ENCODE measurements at places on chromosomes 5 and 9. TPM values are rescaled to one million over a fixed set of nuclear protein-coding genes. Genes with fewer than 3 reads are reported as not detected.

- no peak for DNase-seq
- no peaks in the 10 kb centered on the region for H3K27me3 ChIP-seq
- H3K27ac ChIP-seq = no peak overlapping the region
- no peaks in the 10 kb centered on the region for H3K36me3 ChIP-seq
- H3K4me1 ChIP-seq = no peaks in the 10 kb centered on the region
Measured at GRCh38 chr9:114154600-114155102, 686 bp upstream of the COL27A1 start.

The FANCG gene
- total RNA-seq = 6.8 TPM

The DTWD2 gene
- 23.6 TPM for total RNA-seq

The ZNF883 gene
- 13.3 TPM for total RNA-seq

The IL9 gene
- total RNA-seq = not detected

GRCh38 chr9:132943651-132944293, 644 bp downstream of the TSC1 start:
- no peaks in the 10 kb centered on the region for H3K36me3 ChIP-seq
- peak overlapping the region; percentile 97 for H3K27ac ChIP-seq
- H3K4me3 ChIP-seq = peak overlapping the region; percentile 99

The SMIM3 gene
- 26.8 TPM for total RNA-seq

GRCh38 chr5:65102371-65102975, 333.7 kb downstream of the CWC27 start:
- H3K4me3 ChIP-seq = peak overlapping the region; percentile 36
- no peak for DNase-seq
- H3K4me1 ChIP-seq = no peaks in the 10 kb centered on the region
- no peaks in the 10 kb centered on the region for H3K36me3 ChIP-seq

- no peak for DNase-seq
- H3K27me3 ChIP-seq = no peaks in the 10 kb centered on the region
- H3K4me3 ChIP-seq = no peak overlapping the region
- no peaks in the 10 kb centered on the region for H3K4me1 ChIP-seq
- no peak overlapping the region for H3K27ac ChIP-seq
Measured at GRCh38 chr9:14146201-14146874, 167.6 kb downstream of the NFIB start.

DNA sequence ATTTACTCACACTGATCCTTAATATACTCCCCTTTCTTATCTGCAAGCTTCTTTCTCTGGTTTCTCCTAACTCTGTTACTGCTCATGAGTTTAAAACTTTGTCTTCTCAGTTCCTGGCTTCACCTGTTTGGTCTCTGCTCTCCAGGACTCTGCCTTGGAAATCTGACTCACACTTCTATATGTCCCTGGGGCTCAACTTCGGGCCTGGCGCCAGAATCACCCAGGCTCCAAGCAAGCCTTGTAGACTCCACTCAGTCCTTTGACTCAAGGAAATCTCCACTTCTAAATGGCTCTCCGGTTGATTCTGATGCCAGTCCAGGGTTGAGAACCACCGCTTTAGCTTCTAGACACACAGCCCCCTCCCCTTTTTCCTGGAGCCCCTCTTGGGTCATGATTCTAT, 57.8 kb downstream of the TMC1 start:
- DNase-seq = peak; percentile 32
- H3K4me1 ChIP-seq = peaks cover 23% of the 10 kb centered on the region
- no peak overlapping the region for H3K4me3 ChIP-seq
- peak overlapping the region; percentile 78 for H3K27ac ChIP-seq
- no peaks in the 10 kb centered on the region for H3K36me3 ChIP-seq

The GFI1B gene
- total RNA-seq = 0.14 TPM

GRCh38 chr5:173771121-173771724, 116.9 kb upstream of the CPEB4 start:
- no peak overlapping the region for H3K27ac ChIP-seq
- H3K4me3 ChIP-seq = no peak overlapping the region
- H3K4me1 ChIP-seq = no peaks in the 10 kb centered on the region
- no peaks in the 10 kb centered on the region for H3K36me3 ChIP-seq
- H3K27me3 ChIP-seq = no peaks in the 10 kb centered on the region
- no peak for DNase-seq

The RPL35 gene
- 1,560 TPM for total RNA-seq

DNA sequence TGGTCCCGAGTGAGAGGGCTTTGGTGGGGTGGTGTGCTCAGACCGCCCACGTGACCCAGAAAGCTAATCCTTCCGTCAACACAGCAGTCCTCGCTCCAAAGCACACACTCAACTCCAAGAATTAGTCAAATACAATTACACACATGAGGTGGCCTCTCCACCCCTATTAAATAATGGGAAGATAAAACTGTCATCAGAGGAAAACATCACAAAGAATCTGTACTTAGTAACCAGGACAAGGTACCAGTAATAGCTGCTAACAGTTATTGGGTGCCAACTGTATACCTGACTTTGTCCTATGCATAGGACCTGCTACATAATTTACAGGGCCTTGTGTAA, 222.8 kb downstream of the HSPA4 start:
- no peaks in the 10 kb centered on the region for H3K36me3 ChIP-seq
- DNase-seq = no peak
- H3K27me3 ChIP-seq = no peaks in the 10 kb centered on the region
- H3K4me1 ChIP-seq = no peaks in the 10 kb centered on the region
- H3K27ac ChIP-seq = no peak overlapping the region

- H3K27me3 ChIP-seq = no peaks in the 10 kb centered on the region
- no peaks in the 10 kb centered on the region for H3K36me3 ChIP-seq
- no peak overlapping the region for H3K27ac ChIP-seq
- peak; percentile 86 for DNase-seq
- no peak overlapping the region for H3K4me3 ChIP-seq
Measured at GRCh38 chr9:34603610-34604231, 8.2 kb downstream of the RPP25L start.

The PCDHGA11 gene
- 13.2 TPM for total RNA-seq

DNA sequence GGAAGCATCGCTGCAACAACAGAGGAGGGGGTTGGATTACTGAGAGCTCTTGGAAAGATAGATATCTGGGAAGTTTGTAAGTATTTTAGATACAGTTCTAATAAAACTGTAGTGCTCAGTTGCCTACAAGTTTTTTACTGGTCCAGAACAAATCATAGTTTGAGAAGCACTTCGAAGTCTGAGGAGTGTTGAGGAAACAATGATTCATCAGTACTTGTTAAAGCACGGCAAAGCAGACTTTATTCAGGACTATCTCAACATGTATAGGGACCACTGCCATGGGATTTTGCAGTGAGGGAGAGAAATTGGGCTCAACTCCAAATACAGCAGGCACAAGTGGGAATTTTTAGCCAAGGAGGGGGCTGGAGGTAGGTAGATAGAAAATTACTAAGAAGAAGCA, 25.3 kb upstream of the RECK start:
- no peak for DNase-seq
- H3K27ac ChIP-seq = no peak overlapping the region
- no peak overlapping the region for H3K4me3 ChIP-seq
- H3K4me1 ChIP-seq = no peaks in the 10 kb centered on the region

GRCh38 chr5:141042555-141042954, 8.6 kb upstream of the PCDHB1 start:
- H3K27me3 ChIP-seq = no peaks in the 10 kb centered on the region
- DNase-seq = no peak
- no peak overlapping the region for H3K27ac ChIP-seq
- no peaks in the 10 kb centered on the region for H3K36me3 ChIP-seq
- no peaks in the 10 kb centered on the region for H3K4me1 ChIP-seq

The CDK9 gene
- total RNA-seq = 57.9 TPM

The NEUROG1 gene
- total RNA-seq = not detected

GRCh38 chr9:3200331-3200774, 325.4 kb downstream of the RFX3 start:
- H3K4me3 ChIP-seq = no peak overlapping the region
- no peaks in the 10 kb centered on the region for H3K27me3 ChIP-seq
- H3K36me3 ChIP-seq = no peaks in the 10 kb centered on the region

DNA sequence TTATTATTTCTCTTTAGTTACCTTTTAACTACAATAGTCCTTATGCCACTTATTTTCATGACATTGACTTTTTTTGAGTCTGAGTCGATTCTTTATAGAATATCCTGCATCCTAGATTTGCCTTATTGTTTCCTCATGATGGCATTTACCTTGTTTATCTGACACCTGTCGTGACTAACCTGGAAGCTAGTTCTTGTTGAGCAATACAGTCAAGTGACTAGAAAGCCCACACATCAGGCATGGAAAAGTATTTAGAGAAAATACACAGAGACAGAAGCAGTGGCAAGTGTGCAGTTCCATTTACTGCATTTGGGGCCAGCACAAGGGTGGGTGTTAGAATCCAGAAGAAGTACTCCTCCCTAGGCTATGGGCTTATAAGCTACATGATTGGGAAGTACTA, 97.8 kb downstream of the ERMP1 start:
- DNase-seq = no peak
- H3K27ac ChIP-seq = no peak overlapping the region
- no peaks in the 10 kb centered on the region for H3K27me3 ChIP-seq
- H3K4me1 ChIP-seq = no peaks in the 10 kb centered on the region
- H3K4me3 ChIP-seq = no peak overlapping the region

DNA sequence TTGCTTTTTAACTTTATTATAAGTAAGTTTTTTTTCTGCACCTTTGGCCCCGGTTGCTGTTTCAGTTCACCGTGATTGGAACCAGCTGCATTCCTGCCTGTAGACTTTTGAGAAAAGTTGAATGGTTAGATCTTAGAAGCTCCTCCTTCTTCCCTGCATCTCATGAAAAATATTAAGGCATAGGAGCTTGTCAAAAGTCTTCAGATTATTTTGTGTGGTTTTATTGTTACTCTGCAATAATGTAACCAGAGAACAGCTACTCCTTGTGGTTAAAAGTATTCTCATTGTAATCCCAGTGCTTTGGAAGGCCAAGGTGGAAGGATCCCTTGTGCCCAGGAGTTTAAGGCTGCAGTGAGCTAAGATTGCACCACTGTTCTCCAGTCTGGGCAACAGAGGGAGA, 3.3 kb upstream of the SLC2A8 start:
- no peaks in the 10 kb centered on the region for H3K27me3 ChIP-seq
- H3K4me3 ChIP-seq = no peak overlapping the region
- H3K4me1 ChIP-seq = no peaks in the 10 kb centered on the region
- DNase-seq = no peak

DNA sequence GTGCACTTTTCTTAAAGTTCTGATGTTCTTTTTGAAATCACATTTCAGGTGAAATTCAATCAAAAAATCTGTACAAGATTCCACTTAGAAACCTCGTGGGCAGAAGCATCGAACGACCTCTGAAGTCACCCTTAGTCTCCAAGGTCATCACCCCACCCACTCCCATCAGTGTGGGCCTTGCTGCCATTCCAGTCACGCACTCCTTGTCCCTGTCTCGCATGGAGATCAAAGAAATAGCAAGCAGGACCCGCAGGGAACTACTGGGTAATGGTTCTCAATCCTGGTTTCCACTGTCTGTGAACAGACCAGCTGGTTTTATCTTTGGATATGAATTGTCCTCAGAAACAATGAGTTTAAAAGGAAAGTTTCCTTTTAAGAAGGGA, 8.1 kb upstream of the SLC2A8 start:
- H3K4me3 ChIP-seq = no peak overlapping the region
- no peak for DNase-seq
- H3K36me3 ChIP-seq = no peaks in the 10 kb centered on the region
- peak overlapping the region; percentile 72 for H3K27ac ChIP-seq
- no peaks in the 10 kb centered on the region for H3K4me1 ChIP-seq

GRCh38 chr5:178058321-178059012, 54.9 kb upstream of the N4BP3 start:
- H3K4me1 ChIP-seq = no peaks in the 10 kb centered on the region
- DNase-seq = no peak
- no peaks in the 10 kb centered on the region for H3K36me3 ChIP-seq
- no peak overlapping the region for H3K27ac ChIP-seq
- no peaks in the 10 kb centered on the region for H3K27me3 ChIP-seq

DNA sequence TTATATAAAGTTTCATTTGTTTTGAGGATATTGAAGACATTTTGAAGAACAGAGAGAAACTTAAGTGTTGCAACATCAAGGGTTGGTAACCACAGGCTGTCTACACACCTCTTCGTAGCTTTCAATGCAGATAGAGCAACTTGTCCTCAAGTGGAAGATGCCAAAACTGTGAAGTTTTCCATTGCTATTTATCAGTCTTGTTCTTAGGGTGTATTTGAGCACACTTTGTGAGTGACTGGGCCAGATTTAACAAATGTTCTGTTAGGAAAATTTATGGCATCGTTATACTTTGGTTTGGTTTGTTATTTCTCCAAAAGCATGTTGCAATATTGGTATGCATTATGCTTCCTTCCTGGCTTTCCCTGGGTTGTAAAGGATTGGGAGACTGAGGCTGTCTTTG, 31.6 kb downstream of the NNT start:
- H3K27ac ChIP-seq = no peak overlapping the region
- H3K4me1 ChIP-seq = peaks cover 3% of the 10 kb centered on the region
- no peaks in the 10 kb centered on the region for H3K27me3 ChIP-seq
- DNase-seq = no peak

All from uterus (tissue), 4 donors.